ENCODE measurements at places on chromosomes 6 and 20.

- DNase-seq: no peak
Measured at GRCh38 chr20:19893356-19893755, 123.8 kb upstream of the NAA20 start.

- no peak for DNase-seq
Measured at GRCh38 chr6:166927935-166928643, 28.3 kb downstream of the RNASET2 start.

DNA sequence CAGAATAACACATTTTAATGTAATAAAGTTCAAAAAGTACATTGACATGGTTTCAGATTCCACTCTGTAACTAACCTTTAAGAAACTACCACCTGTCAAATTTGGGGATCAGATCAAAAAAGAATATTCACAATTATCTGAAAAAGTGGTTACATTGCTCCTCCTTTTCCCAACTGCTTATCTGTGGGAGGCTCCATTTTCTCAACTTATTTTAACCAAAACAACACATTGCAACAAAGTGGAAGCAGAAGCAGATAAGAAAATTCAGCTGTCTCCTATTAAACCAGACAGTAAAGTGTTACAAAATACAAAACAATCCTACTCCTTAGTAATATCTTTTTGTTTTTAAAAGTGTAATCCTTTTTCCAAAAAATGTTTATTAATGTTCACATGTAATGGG lies 61.4 kb downstream of the PDSS2 start:
- no peak for DNase-seq

GRCh38 chr6:33000055-33000454 lies 9.3 kb downstream of the HLA-DOA start:
- no peak for DNase-seq

DNA sequence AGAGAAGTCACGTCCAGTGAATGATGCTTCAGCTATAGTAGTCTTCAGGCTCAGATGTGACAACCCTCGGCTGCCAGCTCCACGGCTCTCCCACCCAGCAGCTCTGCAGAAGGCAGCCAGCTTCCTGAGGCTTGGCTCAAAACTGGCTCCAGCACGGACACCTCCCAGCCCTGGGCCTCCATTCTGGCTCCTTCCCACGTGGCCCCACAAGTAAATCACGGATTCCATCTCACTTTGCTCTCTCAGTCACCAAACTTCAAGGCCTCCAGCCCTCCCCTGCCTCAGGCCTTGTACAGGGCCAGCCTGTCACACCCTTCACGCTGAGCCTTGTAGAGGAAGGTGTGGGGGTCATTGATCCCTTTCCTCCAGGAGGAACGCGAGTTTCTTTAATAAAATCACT lies 55.8 kb downstream of the GTF2H5 start:
- no peak for DNase-seq

GRCh38 chr6:46014046-46014445 lies 1.6 kb downstream of the CLIC5 start:
- no peak for DNase-seq

DNA sequence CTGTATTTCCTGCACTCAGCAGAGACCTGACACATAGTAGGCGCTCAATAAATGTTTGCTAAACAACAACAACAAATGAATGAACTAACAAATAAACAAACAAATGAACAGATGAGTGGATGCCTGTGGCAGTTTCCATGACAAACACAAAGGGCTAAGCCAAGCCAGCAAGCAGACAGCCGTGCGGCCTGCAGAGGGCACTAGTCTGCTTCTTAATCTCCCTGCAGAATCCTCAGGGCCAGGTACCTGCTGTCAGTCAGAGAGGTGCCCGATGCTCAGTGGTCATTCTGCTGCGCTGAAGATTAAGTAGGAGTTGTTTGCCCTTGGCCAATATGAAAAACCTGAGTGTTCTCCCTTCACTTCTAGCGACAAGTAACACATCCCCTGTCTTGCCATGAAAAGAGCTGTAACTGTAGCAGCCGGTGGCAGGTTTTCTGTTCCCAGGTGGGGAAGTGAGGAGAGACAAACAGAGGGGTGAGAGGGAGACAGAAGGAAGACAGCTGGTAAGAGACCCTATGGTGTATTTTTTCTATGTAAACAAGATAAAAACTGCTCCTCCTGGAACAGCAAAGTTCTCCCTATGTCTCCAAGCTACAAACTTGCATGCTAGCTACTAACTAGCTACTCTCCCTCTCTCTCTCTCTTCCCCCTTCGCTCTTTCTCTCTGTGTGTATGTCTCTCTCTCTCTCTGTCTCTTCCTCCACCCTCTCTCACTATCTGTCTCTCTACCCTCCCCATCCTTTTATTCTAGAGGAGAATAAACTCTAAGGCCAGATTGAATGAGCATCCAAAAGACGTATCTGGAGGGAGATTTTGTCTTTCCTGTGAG lies at the start of gene MC3R:
MC3R (plus strand) TSS at position 779 of the 829 bp plus-strand sequence. CDS start 112 bp downstream, outside the sequence.
- DNase-seq: peak; percentile 44

- DNase-seq: no peak
Measured at GRCh38 chr20:57319584-57319983, 10.0 kb upstream of the SPO11 start.

GRCh38 chr20:20002101-20002998 lies 14.8 kb upstream of the NAA20 start:
- no peak for DNase-seq

- no peak for DNase-seq
Measured at GRCh38 chr6:130643361-130643760, 183.8 kb upstream of the SMLR1 start.

DNA sequence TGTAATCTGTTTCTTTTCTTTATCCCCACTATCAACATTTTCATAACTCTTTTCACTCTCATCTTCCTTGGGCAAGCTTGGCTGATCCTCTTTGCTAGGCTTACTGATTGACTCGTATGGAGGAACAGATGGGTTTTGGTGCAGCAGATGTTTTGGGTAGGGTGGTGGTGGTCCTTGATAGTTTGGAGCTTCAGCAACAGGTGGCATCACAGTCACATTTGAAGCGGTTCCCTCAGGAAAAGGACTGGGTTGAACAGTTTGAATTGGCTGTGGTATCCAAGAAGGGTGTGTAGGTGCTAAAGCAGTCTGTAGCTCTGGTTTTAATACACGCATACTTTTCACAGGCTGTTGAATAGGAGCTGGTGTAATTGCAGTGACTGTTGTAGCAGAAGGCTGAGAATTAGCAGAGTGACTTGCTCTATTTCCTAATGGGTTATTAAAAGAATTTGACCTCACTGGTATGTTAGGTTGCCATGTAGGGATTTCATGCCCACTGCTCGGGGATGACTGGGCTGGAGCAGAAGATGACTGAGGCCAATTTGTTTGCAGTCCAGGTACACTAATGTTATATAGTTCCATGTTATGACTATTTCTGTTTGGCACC lies 34.5 kb downstream of the LATS1 start:
- DNase-seq: no peak

DNA sequence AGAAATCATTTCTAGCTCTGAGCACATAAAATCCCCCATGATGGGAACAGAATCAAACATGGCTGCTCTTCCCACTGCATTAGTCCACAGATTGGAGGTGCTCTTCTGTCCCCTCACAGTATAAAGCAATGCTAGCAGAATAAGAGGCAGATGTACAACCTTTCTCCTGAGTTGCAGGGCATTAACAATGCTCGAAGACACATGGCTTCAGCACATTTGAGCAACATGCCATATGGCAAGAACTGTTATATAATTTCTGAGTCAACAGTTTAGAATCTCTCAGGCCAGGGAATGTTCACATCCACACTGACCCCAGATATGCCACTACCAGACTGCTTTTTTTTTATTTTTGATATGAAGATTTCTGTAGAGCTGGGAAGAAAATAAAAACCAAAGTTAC lies 119.6 kb downstream of the KIF13A start:
- no peak for DNase-seq

DNA sequence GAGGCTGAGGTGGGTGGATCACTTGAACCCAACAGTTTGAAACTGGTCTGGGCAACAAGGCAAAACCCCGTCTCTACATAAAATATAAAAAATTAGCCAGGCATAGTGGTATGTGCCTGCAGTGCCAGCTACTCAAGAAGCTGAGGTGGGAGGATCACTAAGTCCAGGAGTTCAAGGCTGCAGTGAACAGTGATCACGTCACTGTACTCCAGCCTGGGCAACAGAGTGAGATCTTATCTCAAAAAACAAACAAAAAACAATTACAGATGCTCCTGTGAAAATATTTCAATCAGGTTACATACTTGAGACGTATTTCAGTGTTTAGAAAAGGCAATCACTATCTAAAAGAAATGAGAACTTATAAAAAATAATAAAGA lies 33.8 kb downstream of the RANBP9 start:
- no peak for DNase-seq

DNA sequence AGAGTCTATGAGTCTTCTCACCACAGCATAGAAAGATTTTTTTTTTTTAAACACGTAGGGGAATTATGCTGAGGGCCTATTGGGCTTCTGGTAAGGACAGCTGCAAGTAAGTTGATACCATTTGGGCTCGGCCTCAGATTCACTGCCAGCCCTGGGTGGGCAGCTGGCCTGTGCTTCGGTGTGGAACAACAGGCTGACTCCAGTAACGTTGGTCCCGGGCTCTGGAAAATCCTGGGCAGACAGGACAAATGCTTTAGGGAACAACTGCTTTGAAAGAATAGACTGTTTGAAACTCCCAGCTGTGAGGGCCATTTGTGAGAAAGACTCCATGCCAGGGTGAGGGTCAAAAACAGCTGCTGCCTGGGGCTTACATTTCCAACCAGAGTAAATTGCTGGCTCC lies 366.5 kb downstream of the QKI start:
- peak; percentile 45 for DNase-seq
